Amygdala (tissue), 56 donors: ENCODE measurements at places on chromosomes 3 and 15.

DNA sequence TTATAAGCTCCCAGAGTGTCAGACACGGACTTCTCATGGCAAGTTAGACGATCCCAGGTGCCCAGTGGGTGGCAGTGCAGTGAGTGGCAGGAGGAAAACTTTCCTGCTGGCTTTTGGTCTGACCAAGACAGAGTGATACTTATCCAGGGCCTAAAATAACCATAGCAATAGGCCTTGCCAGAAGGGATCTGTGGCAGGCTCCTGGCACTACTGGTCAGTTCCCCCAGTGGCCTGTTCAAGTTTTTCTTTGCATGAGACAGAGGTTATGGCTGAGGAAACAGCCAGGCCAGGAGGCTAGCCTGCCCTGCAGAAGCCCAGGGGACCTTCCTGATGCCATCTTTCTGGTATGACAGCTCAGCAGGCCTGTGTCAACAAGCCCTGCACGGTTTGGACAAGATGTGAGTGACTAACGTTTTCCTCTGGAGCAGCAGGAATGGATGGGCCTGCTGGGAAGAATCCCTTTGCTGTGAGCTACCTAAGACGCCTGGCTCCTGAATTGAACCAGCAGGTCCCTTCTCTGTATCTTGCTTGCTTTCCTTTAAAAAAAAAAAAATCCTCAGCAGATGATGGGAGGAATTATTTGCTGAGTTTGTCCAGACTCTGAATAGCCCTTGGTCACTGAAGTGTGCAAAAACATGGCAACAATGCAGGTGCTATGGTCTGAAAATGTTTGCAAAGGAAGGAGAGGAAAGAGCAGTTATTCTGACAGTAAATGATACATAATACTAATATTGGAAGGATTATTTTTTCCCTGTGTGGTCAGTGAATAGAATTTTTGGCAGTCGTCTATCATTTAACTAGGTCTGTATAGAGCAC, 18.0 kb downstream of the SCG5 start:
- DNase-seq, result no peak

DNA sequence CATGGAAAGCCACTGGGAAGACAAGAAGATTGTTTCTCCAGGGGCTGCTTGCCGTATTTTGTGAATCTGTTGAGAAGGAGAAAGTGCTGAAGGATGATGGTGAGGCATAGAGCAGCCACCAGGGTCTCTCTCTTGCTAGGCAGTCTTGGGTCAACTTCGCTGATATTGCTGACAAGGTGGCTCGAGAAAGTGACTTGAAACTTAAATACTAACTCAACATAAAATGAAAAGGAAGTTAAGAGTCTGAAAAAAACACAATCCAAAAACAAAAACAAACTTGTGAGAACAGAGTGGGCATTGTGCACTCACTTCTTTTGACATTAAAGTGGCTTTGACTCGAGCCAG, 90.1 kb downstream of the CHST2 start:
- DNase-seq, result no peak

DNA sequence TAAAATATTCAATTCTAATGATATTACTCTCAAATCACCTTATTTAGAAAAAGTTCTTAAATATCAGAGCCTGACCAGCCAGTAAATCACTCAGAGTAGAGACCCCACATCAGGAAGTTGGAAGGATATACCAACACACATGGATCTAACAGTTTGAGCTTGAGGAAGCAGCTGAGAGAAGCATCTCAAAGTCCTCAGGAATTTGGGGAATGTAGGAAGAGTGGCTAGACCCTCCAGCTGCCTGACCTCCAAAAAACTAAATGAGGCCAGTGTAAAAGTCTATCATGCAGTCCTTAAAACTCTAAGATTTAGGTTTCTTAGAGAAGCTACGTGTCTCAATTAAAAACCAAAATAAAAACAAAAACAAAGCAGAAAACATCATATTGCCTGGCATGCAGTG, 55.4 kb downstream of the SETD2 start:
- no peak for DNase-seq

DNA sequence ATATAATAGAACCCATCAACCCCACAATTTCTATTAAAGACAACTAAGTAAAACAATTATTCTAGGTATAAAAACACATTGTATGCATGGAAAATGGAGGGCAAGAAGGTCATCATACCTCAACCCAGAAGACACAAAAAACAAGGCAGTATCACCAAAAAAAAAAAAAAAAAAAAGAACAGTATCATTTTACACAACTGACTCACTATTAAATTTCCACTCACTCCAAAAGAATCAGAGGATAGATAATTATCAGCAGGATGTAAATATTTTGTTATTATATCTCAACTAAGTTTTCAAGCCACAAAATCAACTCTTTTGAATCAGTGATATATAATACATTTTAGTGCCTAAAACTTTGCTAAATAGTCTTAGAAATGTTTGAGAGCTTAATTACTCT, 55.0 kb downstream of the CLASP2 start:
- DNase-seq, result no peak

GRCh38 chr3:138135146-138135832, 3.1 kb upstream of the A4GNT start:
- DNase-seq, result no peak

- no peak for DNase-seq
Measured at GRCh38 chr3:45417930-45418847, 29.8 kb downstream of the LARS2 start.

- DNase-seq, result no peak
Measured at GRCh38 chr15:33963831-33964664, 4.2 kb upstream of the CHRM5 start.
